ENCODE measurements at places on chromosomes 4 and X.

DNA sequence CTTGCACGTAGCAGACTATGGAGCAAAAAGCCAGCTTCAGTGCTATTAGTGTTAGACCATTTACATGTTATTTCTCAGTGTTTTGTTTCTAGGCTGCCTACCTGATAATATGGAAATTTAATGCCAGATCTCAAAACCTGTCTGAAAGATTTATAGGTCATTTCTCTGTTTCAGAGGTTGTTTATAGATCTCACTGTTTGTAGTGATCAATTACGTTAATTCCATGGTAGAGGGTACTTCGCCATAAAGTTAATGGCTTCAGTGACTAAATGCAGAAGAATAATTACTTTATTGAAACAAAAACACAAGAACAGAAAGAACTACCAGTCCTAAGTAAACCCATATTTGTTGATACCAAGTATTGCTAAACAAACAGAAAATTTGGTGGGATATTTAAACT lies 420.8 kb downstream of the ARHGAP24 start:
- no peak for DNase-seq

DNA sequence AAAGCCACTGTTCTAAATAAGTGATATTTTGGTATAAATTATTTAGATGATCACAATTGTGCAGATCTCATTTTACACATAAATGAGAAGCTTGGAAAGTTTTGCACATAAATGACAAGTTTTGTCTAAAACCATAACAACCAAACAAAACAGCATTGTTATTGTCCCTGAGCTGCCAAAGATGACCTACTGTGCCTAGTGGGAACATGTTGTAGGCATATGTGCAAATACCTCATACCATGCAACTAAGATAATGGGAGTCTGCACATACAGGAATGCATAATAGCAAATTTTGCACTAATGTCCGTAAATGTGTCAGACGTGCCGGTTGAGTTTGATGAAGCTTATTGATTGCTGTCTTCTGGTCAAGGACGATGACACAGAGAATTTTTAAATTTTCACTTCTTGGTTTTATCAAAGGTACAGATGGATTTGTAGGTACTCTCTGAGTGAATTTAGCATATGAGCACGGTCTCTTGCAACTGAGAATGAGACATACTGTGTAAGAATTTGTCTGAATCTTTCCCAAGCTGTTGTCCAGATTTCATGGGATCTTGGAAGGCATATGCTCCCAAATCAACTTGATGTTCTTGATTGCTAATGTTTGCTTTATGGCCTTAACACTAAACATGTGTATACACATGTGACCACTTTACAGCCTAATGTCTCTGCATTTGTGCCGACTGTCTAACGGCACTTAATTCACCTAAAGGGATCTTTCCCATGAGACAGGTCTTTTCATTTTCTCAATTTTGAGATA lies 1133.5 kb downstream of the FAT4 start:
- DNase-seq: no peak

- DNase-seq: no peak
Measured at GRCh38 chrX:105564501-105564900, 257.8 kb upstream of the NRK start.

DNA sequence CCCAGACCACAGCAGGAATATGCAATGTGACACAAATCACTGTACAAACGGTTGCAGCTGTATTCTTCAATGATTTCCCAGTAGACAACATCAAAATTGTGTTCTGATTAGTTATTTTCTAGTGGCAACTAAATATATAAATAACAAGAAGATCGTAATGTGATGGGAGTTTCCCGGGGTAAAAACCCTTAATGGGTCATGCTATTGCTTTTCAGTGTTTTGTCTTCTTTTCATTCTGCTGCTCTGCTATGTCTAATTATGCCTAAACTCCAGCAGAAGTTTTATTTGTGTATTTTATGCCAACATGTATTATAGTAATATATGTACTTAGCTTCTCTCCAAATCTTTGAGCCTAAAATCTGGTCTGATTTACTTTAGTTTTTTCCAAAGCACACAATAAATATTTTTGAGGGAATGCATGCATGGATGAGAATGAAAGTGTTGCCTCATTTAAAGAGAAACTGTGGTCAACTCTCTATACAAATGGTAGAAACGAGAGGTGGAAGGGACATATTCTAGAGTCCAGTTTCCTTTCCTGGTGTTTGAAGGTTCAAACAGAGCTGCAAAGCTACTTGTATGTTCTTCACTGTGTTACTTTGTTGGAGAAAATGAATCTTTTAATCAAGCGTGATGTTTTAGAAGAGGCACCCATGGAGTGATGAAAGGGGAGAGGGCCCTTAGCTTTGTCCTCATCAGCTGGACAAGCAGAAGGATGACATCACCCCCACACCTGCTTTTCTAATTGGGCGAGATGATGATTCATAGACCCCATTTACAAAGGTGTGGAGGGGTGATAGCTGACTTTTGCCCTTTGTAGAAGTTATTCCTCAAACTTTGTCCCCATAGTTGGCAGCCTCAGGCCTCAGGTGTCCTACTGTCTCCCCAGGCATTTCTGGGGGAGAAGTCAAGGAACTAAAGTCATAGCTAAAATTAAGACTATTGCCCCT lies 129.7 kb downstream of the FRAS1 start:
- DNase-seq: no peak

DNA sequence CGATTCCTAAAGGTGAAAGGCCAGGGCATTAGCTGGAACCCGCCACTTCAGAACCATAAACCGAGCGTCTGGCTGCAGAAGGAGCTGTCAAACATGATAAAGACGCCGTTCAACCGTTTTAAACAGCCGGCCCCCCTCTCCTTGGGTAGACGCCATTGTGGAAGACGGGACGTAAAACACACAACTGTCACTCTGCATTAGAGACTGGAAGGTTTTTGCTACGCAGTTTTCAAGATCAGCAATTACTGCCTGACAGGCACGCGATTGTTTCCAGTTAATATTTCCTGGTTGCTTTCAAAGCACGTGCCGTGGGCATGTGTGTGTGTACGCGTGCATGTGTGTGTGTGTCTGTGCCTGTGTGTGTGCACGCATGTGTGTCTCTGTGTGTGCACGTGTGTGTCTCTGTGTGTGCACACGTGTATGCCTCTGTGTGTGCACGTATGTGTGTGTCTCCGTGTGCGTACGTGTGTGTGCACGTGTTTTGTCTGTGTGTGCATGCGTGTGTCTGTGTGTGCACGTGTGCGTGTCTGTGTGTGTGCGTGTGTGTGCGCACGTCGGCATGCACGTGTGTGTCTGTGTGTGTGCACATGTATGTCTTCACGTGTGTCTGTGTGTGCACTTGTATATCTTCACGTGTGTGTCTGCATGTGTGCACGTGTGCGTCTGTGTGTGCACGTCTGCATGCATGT lies 48.8 kb downstream of the SHOX start:
- DNase-seq: no peak

- no peak for DNase-seq
Measured at GRCh38 chr4:174173360-174173759, 110.1 kb downstream of the FBXO8 start.

DNA sequence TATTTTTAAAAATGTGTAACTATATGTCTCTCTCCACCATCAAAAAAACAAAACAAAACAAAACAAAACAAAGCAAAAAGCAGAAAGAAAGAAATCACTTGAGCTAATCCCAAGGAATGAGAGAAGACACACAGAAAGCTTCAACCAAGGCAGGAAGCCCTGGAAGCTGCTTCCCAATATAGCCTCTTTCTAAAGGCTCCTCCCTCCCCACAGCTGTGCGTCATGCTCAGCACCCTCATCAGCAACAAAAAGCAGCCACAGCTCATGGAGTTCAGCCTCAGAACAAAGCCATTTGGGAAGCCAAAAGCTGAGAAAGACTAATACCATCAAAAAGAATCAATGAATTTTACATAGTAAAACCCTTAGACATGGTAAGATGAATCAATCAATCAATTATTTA lies 501.6 kb upstream of the SMIM31 start:
- DNase-seq: no peak

DNA sequence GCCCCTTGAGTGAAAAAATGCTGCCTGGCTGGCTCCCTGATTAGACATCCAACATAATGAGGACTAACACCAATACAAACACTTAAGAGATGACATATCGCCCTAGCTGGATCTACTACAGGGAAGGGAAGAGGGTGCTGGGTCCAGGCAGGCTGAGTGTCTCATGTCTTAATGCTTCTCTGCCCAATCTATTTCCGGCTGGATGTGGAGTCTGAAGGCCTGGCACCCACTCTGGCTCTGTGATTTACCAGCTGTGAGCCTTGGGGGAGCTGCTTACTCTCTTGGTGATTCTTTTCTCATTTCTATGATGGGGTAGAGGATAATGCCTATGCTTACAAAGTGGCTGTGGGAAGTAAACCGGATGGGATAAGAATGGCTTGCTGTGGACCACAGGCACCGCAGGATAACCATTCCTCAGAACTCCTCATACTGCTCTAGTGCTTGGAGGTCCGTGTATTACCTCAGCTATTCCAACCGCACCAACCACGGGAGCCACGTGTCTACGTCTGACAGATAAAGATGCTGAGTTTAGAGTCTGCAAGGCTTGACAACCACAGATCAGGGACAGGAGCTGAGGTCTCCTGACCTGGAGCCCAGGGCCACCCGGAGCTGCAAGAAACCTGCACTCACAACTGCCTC lies 161.7 kb downstream of the AFAP1 start:
- DNase-seq: no peak

- DNase-seq: no peak
Measured at GRCh38 chr4:7908668-7909067, 31.0 kb downstream of the AFAP1 start.

DNA sequence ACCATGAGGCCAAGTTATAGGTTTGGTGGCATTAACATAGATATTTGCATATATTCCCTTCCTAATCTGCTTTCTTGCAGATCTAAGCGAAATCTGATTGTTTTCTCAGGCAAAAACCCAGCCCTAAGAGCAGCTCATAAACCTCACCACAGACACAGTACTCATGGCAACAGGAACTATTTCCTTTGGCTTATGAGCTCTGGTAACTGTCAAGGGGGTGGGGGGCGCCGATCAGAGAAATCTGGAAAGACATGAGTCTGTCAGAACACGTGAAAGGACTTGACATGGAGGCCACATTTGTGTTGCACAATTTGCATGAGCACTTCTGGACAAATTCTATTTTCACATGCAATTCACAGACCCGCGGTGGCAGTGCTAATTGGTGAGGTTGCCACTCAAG lies 83.7 kb downstream of the MGST2 start:
- DNase-seq: no peak

GRCh38 chrX:138794246-138794645 lies 82.7 kb upstream of the FGF13 start:
- DNase-seq: no peak

Measured in activated gamma-delta T cell (primary cell).